NCI-H1417 (cell line): ENCODE measurements at places on chromosomes 6 and 20.

- DNase-seq: no peak
Measured at GRCh38 chr20:31595654-31596411, 9.3 kb upstream of the ID1 start.

GRCh38 chr6:134288538-134289203 is 29.2 kb downstream of the SGK1 start:
- no peak for DNase-seq

DNA sequence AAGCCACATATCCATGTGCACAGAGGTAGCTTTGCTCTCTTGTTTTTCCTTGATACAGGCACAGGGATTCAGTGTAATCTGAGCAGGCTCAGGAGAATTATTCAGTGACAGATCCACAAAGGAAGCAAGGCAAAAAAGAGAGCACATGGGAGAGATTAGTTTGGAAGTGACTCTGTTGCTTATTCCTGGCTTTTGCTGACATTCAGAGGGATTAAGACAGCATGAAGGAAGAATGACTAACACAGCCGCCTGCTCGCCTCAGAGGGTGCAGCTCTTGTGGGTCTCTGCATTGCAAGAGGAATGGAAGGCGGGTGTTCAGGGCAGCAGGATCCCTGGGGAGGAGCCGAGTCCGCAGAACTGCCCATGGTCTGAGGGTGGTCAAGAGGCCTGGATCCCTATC is 203.4 kb upstream of the KCNQ5 start:
- no peak for DNase-seq

DNA sequence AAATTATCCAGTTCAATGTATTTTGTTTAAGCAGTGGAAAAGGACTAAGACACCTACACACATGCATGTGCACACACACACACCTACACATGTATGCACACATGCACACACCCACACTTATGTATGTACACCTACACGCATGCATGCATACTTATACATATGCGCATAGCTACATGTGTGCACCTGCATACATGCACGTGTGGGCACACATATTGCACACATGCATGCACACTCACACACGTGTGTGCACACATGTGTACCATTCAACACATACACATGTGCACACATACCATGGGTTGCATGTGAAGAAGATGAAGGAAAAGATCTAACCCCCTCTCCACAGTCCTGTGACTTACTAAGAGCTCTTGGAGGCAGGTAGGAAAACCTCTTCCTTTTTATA is 122.0 kb upstream of the MAFB start:
- no peak for DNase-seq

DNA sequence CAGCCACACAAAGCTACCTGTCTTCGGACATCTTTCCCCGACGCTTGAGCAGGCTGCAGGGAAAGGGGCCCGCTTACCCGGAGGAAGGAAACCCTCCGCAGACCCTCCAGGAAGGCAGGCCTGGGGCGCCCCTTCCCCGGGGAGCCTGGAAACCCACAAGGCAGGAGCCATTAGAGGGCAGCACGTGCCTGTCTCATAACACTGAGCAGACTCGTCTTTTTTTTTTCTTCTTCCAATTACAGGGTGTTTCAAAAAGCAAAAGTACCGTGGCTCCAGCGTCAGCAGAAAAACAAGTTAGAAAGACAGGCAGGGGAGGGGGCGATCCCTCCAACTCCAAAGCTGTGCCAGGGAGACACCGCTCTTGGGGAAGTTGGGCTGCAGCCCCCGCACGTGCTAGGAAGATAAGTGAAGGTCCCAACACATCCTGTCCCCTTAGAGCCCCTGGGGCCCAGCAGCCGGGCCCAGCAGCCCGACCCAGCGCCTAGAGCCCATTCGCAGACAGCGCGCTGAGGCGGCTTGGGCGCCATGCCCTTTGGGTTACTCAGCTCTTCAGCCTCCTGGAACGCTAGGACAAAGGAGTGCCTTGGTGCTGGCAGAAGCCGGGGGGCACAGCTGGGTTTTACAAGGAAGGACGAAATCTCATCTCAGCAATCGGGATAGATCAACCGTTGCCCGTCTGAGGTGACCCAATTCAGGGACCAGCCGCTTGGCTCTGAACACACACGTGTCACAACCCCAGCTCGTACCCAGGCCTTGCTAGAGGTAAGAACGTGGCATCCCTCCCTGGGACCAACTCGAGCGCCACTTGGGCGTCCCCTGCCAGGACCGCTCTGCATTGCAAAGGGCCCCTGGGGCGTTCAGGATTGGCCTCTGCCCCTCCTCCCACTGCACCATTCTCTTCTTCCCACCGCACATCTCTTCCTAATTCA is 136.3 kb downstream of the LY86 start:
- DNase-seq: peak; percentile 71

DNA sequence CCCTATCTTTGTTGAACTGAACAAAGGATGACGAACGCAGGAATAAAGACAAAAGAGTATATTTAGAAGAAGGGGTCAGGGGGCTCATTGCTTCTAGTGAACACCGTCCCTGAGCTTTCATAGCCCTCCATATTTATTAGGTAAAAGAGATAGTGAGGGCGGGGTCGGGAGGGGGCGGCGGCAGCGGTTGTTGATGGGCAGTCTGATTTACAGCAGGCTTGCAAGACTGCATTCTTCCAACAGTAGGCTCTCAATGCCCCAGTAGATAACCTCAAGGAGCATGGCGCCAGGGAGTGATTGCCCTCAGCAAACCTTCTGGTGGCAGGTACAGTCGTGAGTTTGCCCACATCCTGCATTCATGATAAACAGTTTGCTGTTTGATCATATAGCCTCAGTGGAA is 563.3 kb upstream of the SYNCRIP start:
- DNase-seq: no peak

DNA sequence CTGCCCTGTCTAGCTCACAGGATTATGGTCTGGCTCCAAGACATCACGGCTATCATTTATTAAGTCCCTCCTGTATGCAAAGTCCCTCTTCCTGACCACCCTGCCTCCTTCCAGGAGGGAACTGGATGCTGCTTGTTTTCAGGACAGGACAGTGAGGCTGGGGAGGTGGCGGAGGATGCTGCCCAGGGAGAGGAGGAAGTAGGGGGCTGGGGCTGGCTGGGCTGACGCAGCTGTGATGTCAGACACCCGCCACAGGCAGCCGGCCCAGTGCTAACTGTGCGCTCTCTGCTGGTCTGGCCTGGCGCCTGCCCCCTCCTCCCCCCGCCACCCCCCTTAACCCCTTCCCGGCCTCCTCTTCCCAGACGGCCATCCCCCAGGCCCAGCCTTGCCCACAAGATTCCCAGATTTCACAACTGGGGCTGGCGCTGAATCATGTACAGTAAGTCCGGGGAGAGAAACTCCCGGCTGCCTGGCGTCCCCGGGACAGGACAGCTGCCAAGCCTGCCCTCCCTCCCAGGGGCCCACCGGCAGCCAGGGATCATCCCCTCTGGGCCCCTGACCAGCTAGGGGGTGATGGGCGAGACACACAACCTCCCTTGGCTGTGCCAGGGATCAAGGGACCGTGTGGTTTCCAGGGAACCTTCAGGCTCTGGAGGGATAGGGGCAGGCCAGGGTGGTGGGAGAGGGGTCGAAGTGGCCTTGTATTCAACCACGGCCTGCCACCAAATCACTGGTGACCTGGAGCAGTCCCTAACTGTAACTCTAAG is 118.1 kb downstream of the CEBPB start:
- DNase-seq: no peak

GRCh38 chr6:26097268-26097875 is 10.1 kb downstream of the HFE start:
- peak; percentile 79 for DNase-seq
